ENCODE measurements at places on chromosomes 1 and 21.

DNA sequence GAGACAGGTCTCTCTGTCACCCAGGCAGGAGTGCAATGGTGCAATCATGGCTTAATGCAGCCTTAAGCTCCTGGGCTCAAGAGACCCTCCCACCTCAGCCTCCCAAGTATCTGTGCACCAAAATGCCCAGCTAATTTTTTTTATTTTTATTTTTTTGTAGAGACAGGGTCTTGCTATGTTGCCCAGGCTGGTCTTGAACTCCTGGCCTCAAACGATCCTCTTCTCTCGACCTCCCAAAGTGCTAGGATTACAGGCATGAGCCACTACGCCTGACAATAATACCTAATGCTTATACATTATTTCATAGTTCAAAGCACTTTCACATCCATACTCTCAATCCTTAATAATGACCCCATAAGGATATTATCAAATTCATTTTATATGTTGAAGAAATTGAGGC lies 48.3 kb downstream of the LUZP1 start:
- no peak for DNase-seq

GRCh38 chr1:30199563-30199962 lies 523.8 kb downstream of the MATN1 start:
- no peak for DNase-seq

- no peak for DNase-seq
Measured at GRCh38 chr21:15468368-15468767, 261.4 kb upstream of the USP25 start.

- DNase-seq, result no peak
Measured at GRCh38 chr1:17139637-17140036, 20.4 kb upstream of the PADI2 start.

DNA sequence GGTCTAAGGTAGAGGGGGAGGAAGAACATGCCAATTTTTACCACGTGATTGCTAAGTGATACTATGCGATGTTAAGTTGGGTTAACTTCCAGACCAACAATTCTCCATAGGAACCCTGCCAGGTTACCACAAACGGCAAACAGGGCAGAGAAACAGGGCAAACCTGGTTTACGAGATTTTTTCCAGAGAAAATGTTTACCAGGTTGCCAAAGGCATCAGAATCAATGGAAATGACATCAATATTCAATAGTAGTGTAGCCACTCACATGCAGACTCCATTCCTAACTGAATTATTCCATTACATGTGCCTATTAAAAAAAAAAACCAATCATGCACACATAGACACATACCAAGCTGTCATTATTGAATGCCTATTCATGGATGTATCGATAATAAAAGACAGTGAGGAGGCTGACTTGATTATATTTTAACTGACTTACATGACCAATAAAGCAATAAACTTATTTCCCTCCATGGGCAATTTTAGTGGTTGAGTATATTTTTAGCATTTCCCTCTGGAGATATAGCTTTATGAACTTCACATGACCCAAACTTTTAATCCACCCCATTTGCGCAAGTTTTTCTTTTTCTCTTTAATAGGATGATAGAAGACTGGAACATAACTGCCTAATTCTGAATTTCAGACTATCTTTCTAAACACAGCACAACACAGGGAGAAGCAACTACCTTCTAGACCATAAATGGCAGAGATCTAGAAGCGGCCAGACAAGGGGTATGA lies 40.5 kb upstream of the KCNE1 start:
- no peak for DNase-seq

GRCh38 chr1:198253259-198253658 lies 96.5 kb downstream of the NEK7 start:
- DNase-seq, result no peak

DNA sequence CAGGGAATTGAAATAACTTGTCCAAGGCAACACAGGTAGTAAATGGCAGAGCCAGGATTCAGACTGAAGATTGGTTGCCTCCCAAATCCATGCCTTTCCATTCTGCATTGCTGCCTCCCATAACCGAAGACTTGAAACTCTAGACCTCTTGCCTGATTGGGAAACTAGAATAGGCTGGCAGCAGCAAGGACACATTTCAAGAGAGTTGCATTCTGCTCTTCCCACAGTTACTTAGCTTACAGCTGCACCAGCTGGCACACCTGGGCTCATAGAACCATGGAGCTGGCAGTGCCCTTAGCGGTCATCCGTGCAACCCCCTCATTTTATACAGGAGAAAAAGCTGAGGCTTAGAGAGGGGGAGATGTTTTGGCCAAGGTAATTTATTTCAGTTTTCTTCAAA lies 8.0 kb downstream of the TRNAU1AP start:
- no peak for DNase-seq

DNA sequence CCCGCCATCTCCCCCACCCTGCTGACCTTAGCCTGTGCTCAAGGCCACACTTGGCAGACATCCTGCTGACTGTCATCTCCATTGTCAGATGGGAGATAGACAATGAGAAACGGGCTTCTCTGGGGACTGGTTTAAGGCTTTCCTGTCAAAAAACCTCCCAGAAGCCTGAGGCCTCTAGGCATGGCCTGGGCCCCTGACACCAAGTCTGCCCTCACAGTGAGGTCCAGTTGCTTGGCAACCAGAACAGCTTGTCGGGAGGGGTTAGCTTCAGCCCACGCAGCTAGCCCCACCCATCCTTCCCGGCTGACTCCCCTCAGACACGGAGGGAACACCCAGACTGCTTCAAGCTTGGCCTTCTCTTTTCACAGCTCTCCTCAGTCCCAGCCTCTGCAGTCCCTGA lies 11.0 kb downstream of the PLEKHA6 start:
- DNase-seq, result no peak

DNA sequence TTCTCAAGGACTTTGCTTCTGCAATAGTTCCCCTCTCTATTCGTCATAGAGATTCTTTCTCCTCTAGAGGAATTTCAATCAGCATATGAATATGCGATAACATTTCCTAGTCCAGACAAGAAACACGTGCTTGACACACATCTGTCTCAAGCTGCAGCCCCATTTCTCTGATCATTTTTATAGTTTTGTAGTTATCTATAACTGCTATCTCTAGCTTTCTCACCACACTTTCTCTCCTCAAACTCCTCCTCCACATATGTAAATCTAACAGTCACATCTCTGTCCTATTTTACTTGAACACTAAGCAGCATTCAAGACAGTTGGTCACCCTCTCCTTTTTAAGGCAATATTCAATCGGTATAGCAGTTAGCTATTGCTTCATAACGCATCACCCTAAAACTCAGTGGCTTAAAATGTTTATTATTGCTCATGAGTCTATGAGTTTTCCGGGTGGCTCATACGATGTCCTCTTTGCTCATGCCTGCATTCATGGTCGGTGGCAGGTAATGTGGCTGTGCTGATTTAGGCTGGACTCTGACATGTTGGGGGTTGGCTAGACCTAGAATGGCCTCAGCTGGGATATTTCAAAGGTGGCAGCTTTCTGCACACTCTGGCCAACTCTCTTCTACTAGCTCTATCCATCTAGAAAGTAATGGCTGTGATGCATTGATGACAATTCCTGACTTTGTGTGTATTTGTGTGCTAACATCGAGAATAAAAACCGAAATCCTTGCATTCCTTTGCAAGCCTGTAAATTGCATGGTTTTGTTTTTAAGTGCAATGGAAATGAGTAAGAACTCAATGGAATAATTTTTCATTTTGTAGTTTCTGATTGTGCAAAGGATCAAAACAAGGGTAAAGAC lies 20.6 kb downstream of the ATP6V1G3 start:
- no peak for DNase-seq

DNA sequence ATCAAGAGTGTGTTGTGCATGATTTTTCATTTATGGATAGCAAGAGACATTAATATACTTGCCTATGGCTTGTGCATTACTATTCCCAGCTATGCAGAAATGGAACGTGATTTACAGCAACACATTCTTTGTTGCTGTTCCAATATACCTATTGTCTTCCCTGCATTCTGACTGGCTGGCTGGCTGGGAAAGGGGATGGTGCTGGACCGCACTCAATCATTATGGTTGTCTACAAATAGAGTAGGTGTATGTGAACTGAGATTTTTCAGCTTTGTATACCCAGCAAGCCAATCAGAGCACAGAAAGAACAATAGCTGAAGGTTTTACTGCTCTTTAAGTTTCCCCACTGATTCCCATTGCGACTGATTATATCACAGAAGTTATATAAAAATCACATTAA lies 167.5 kb downstream of the ATG4C start:
- DNase-seq, result no peak

- no peak for DNase-seq
Measured at GRCh38 chr1:195773931-195774330, 834.3 kb downstream of the KCNT2 start.

DNA sequence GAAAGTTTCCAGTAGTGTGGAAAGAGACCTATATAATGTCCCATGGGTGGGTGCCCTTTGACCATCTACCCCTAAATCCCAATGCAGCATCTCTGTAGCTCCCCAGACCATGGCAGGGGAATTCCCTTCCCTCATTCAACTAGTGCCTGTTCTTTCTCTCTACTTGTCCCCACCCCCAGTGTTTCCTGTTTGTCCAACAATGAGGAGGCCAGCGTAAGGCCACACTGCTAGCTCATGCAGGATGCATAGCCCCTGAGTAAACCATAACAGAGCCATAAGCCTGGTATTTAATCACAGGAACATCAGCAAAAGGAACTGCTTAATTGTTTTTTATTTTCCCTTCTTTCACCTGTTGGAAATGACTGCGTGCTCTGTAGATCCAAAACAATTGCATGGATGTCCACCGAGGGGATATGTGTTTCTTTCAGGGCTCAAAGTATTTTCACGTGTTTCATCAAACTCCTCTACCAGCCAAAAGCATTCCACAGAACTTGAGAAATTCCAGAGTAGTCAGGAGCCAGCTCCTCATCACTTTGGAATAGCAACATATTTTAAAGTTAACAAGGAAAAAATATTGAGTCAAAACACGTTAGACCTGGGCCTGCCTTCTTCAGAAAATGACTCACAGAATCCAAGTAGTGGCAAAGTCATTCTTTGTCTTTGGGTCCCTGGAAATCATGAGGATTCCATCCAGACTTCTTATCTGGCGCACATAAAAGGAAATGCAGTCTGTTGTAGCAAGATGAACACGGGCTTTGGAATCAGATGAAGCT lies 162.5 kb upstream of the SGIP1 start:
- DNase-seq, result no peak

DNA sequence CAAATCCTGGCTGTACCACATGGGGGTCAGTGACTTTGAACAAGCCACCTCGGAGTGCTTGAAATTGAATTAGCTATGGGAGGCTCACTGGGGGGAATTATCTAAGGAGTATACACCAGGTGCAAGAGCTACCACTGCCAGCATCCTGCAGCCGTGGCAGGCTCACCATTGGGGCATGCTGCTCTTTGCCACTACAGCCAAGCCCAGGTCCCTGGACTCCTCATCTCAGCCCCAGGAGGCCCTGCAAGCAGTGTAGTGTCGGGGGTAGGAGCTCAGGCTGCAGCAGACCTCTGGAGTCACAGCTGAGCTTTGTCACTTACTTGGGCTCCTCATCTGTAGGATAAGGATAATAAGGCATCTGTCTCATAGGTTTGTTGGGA lies 35.3 kb downstream of the ACOT11 start:
- DNase-seq, result no peak

DNA sequence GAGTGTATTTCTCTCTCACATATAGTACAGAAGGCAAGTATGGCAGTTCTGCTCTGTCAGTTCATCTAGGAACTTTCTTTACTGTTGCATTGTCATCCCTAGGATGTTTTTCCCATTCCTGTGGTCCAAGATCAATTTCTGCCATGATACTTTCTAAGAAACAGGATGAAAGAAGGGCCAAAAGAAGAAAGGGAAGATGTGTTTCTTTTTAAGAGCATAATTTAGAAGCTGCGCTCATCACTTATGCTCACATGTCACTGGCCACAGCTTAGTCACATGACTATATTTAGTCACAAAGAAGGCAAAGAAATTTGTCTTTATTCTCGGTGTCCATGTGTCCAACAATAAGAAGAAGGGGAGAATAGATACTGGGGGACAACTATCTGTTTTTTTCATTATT lies 7.0 kb upstream of the MAST2 start:
- no peak for DNase-seq

- no peak for DNase-seq
Measured at GRCh38 chr1:29752141-29752540, 515.8 kb downstream of the PTPRU start.

GRCh38 chr1:159177272-159177907 lies 6.0 kb downstream of the CADM3 start:
- no peak for DNase-seq

GRCh38 chr1:102588536-102588935 lies 519.8 kb downstream of the COL11A1 start:
- DNase-seq, result peak; percentile 26

- peak; percentile 36 for DNase-seq
Measured at GRCh38 chr1:117861694-117862093, 67.7 kb downstream of the GDAP2 start.

GRCh38 chr1:214452152-214452784 lies 99.1 kb downstream of the PTPN14 start:
- DNase-seq, result no peak

DNA sequence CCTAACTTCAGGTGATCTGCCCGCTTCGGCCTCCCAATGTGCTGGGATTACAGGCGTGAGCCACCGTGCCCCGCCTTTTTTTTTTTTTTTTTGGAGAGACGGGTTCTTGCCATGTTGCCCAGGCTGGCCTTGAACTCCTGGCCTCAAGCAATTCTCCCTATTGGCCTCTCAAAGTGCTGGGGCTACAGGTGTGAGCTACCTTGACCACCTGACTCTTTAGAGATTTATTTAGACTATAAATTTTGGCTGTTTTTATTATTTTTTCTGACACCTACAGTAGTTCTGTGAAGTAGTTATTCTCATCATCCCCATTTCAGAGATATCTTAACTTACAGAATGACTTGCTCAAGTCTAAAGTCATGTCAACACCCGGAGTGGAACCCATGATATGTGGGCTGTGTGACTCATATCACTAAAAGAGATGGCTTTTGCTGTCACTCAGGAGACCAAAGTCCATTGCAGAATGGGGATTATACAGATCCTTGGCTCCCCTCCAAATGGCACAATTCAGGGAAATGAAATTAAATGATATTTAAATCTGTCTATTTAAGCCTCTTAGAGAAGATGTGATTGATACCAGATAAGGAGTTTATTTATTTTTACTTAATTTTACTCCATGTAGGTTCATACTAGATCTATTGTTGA lies 93.2 kb downstream of the CTH start:
- DNase-seq, result peak; percentile 7

DNA sequence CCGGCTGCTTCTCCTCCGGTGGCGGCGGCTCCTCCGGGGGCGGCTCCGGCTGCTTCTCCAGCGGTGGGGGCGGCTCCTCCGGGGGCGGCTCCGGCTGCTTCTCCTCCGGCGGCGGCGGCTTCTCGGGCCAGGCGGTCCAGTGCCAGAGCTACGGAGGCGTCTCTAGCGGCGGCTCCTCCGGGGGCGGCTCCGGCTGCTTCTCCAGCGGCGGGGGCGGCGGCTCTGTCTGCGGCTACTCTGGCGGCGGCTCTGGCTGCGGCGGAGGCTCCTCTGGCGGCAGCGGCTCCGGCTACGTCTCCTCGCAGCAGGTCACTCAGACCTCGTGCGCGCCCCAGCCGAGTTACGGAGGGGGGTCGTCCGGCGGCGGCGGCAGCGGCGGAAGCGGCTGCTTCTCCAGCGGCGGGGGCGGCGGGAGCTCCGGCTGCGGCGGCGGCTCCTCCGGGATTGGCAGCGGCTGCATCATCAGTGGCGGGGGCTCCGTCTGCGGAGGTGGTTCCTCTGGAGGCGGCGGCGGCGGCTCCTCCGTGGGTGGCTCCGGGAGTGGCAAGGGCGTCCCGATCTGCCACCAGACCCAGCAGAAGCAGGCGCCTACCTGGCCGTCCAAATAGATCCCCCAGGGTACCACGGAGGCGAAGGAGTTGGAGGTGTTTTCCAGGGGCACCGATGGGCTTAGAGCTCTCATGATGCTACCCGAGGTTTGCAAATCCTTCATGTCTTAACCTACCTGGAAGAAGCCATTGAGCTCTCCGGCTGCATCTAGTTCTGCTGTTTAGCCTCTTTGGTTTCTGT lies 2.0 kb downstream of the LORICRIN start:
- DNase-seq, result peak; percentile 19
